Stimulated activated CD8-positive, alpha-beta memory T cell treated with anti-CD3 and anti-CD28 coated beads, Interleukin-15, amount 100 ng/mL, for 48 hours (primary cell): ENCODE measurements at places on chromosomes 2 and 18.

- DNase-seq, result no peak
Observed at GRCh38 chr2:226839951-226840350, 4.1 kb downstream of the RHBDD1 start.

- DNase-seq, result peak; percentile 44
Observed at GRCh38 chr2:64807417-64807816, 153.7 kb upstream of the SERTAD2 start.

DNA sequence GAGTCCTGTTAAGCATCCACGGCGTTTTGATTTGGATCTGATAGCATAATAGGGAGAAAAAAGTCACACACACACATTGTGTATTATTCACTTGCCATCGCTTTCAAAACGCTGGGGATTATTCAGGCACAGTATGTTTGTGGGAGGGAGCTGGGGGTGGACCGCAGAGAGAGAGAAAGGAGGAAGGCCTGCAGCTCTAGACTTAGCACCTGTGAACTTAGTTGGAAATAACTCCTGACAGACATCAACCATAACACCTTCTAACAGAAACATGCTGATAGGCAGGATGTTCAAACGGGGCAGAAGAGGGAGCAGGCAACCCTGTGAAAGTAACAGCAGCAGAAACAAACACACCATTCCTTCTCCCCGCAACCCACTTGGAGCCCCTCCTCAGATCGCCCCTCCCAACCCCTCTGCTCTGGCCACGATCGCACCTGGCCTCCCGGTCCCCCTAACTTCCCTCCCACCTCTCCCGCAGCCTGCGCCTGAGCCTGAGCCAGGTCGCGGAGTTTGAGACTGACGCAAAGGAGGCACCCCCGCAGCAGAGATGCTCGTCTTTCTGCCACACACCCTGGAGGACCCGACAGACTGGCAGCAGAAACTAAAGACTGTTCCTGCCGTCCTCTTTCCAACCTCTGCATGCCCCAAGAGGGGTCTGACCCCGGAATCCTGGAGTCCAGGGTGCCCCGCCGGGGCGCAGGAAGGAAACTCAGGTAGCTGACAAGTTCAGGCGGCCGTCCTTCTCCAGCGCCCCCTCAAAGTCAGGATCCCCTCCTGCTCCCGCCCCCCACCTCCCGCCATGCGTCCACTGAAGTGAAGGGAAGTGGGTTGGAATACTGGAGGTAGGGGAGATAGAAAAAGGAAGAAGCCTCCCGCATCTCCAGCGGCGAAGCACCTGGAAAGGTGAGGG is 738 bp downstream of the CHST9 start:
- DNase-seq, result no peak

- DNase-seq, result no peak
Observed at GRCh38 chr2:187819624-187820023, 265.4 kb upstream of the TFPI start.

DNA sequence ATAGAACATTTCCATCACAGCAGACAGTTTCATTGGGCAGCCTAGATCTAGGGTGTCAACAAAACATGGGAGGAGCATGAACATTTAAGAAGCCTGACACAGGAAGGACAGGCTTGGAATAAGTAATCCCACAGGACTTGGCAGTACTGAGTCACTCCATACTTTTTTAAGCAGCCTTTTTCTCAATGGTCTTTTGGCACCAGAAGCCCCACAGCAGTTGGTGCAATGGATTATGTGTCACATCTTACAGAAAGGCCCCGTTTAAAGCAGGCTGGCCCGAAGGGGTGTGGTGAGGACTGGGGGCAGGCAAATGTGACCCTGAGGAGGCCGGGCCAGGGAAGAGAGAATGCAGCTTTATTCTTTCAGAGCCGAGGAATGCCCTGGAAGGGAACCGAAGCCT is 26.6 kb downstream of the SPTBN1 start:
- DNase-seq, result no peak

DNA sequence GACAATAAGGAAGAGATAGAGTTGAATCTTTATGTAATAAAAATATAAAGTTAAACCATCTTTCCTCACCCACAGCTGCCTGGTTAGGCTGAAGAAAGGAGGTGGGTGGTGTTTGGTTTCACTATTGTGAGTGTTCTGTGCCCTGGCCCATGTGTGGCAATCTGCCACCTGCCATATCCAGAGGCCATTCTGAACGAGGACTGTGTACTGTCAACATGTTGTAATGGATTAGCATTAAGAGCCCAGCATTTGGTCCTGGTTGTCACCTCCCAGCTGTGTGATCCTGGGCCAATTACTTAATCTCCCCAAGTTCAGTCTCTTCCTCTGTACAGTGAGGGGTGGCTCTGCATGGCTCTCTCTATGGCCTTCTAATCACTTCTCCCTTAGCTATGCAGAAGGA is 118.2 kb upstream of the SEC11C start:
- DNase-seq, result no peak

GRCh38 chr18:47204908-47205522 is 28.9 kb upstream of the IER3IP1 start:
- no peak for DNase-seq

DNA sequence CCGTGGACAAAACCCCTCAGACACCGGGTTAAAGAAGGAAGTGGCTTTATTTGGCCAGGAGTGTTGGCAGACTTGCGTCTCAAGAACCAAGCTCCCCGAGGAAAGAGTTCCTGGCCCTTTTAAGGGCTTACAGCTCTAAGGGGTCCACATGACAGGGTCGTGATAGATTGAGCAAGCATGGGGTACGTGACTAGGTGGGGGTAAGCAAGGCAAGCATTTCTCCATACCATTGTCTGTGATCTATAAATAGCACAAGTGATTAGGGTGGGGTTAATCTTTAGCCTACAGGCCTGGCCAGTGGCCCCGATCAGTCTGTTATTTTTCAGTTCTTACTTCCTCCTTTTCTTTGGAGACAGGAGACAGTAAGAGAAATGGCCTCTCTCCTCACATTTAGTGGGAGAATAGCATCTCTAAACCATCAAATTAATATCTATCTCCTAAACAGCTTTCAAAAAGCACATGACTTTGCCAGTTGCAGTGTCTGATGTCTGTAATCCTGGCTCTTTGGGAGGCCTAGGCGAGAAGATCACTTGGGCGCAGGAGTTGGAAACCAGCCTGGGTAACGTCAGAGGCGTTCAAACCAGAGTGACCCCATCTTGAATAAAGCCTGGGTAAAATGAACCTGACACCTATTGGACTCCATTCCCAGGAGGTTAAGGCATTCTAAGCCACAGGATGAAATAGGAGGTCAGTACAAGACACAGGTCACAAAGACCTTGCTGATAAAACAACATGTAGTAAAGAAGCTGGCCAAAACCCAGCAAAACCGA is 18.3 kb upstream of the CNOT11 start:
- DNase-seq, result no peak

DNA sequence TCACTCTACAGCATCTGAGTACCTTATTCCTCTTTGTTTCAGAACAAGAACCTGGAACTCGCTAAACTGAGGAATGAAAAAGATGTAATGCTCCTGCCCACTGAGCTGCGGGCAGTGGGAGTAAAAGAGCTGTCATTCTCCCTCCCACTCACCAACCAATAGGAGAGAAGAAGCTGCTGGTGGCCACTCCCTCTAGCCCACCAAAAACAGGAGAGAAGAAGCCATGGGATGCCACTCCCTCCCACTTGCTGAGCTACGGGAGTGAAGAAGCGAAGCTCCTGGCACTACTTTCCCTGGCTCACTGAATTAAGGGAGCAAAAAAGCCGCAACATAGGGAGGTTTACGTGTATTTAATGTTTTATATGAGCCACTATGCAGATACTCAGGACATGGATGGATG is 53.7 kb downstream of the RIT2 start:
- no peak for DNase-seq

GRCh38 chr2:226052772-226053416 is 653.4 kb downstream of the NYAP2 start:
- DNase-seq, result no peak

DNA sequence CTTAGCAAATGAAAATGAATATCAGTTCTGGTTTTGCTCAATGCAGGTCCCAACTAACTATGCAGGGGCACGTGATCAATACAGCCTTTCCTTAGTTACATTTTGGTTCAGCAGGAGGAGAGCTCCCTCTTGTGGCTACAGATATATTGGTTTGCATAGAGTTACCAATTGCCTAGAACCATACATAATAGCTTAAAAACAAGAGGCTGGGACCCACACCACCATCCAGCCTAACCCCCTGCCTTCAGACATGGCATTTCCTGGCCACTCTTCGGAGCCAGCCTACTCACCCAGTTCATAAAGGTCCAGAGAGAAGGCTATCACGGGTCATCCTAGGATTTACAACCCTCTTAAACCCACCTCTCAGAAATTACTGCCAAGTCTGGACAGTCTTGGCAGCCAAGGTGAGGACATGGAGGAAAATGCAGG is 10.5 kb downstream of the CCDC93 start:
- DNase-seq, result no peak

- no peak for DNase-seq
Observed at GRCh38 chr18:68083131-68083530, 566.6 kb upstream of the DSEL start.

DNA sequence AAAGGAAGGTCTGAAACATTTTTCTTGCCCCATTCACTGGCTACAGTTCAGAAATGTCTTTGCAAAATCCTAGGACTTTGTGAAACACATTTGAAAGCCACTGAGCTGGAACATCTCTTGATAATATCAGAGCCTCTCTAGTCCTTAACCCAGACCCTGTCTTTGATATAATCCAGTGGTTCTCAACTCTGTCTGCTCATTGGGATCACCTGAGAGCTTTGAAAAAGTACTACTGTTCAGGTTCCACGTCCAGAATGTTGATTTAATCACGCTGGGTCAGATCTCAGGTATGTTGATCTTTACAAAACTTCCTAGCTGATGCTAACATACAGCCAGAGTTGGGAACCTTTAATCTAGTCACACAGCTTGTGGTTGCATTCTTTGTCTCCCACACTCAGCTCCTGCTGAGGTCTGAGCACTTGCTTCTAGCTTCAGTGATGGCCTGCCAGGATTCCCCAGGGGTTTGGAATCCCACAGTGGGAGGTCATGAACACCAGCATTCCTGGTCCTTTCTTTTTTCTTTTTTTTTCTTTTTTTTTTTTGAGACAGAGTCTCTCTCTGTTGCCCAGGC is 262.7 kb downstream of the SETBP1 start:
- no peak for DNase-seq

- DNase-seq, result no peak
Observed at GRCh38 chr2:114128263-114128662, 238.4 kb downstream of the ACTR3 start.

GRCh38 chr2:211423018-211423417 is 866.6 kb downstream of the CPS1 start:
- DNase-seq, result no peak

DNA sequence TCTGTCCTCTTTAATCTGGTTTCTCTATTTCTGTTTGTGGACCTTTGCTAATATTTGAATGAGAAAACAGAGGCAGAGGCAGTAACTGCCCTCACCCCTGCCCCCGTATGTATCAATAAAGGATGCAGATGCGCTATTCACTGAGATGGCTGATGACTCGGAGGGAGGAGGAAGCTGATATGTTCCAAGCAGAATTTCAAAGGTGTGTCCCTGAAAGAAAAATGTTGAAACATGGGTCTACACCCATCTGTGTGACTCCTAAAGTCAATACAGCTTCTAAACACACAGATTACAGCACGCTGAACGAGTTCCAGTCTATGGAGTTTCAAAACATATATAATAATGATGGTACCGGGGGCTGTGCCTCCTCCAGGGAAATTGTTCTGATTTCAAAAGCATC is 38.8 kb downstream of the EPHA4 start:
- DNase-seq, result no peak

DNA sequence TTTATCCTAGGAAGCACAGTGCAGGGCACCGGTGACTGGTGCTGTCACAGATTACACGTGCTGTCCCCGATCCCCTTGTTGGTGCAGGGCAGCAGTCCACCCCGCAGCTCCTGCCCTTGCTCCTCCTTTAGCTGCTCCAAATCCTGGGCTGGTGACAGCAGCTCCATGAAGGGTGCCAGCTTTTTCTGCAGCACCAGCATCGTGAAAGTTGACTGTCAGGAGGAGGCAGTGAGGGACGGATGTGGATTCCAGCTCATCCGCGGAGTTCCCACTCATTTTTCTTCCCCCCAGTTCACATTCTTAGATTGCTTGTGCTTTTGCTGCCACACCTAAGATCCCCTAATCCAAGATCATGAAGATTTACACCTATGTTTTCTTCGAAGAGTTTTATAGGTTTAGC is 67.5 kb downstream of the ONECUT2 start:
- no peak for DNase-seq

DNA sequence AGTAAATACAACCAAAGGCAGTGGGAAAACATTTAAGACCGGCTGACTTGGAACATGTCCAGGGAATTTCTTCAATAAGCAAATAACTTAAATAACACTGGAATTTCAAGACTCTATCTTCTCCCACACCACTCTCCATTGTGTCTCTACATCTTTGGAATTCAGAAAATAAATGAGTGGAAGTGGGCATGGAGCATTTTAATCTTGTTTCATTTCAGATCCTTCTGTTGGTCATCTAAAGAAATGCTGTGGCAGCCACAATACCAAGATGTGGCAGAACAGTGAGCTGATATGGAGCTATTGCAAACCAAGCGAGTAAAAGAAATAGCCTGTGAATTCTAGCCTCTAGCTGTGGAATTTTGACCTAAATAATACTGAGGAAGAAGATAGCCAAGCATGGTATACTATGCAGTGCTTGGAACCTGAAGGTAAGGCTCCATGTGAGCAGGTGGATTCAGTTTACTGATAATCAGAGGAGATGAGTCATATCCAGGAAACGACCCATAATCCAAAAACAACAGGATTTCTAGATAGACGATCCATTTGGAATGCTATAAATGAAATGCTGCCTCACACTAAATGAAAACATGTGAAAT is 157.1 kb upstream of the SCN7A start:
- no peak for DNase-seq

DNA sequence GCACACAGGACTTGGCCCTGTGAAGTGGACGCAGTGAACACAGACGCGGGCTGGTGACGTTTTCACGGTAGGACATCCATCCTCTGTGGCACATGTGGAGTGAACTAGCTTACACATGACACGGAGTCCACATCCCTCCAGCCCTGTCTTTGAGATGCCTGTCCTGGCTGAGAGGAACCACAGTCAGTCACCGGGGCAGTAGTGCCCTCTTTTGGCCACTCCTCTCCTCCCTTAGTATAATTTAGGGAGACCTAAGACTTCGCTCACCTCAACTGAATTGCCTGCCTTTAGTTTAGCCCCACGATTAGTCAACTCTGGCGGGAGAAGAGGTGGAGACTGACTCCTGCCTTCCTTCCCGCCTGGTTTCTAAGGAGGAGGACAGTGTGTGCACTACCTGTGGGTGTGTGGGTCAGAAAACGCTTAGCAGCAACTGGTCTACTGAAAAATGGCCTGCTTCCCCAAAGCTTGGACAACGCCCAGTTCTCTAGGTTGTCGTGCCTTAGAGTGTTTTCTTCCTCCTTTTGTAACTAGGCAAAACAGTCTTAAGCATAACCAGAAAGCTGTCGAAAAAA is 70.6 kb downstream of the MBP start:
- DNase-seq, result no peak

GRCh38 chr2:160794926-160795325 is 301.3 kb upstream of the RBMS1 start:
- DNase-seq, result no peak

DNA sequence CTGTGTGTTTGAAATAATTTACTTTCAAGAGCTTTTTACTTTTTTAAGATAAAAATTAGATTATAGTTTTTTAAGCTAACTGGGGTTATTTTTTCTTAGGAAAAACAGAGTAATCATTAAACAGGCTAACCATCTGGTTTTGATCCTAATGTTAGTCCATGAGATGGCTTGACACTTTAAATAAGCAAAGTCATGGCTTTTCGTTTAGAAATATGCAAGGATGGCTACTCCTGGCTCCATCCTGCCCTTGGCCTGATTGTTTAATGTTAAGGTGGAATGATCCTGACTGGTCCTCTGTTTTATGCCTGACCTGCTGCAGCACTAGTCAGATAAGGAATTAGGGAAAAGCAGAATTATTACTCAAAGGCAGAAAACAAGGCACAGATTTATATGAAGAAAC is 39.7 kb upstream of the PNPT1 start:
- DNase-seq, result no peak
